ENCODE measurements at places on chromosomes 1 and 21.

DNA sequence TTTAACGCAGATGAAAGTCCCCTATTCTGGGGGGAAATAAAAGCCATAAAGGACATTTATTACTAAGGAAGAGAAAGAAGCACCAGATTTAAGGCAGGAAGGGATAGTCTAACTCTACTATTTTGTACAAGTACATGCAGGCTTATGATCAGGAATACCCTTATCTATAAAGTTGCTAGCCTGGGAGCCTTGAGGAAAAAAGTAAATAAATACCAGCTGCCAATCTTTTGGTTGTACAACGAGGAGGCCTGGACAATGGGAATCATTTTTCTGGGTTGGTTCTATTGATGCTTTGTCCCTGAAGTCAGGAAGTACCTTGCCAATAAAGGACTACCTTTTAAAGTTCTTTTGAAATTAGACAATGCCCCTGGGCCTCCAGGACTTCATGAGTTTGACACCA lies 367.8 kb downstream of the LMO4 start:
- no peak for DNase-seq

DNA sequence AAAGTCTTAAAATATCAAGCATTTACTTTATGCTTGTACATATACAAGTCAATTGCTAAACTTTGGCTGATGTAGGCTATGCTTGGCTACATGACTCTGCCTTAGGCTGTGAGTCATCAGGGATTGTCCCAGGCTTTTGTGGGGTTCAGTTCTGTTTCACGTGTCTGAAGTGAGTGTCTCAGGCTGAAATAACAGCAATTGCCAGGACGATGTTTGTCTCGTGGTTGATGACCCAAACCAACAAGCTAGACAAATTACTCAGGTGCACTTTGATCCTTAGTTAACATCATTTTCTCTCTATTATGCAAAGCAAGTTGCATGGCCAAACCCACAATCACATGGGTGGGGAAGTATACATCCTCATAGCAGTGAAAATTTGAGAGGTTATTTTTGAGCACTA lies 410.1 kb downstream of the BRINP3 start:
- no peak for DNase-seq

DNA sequence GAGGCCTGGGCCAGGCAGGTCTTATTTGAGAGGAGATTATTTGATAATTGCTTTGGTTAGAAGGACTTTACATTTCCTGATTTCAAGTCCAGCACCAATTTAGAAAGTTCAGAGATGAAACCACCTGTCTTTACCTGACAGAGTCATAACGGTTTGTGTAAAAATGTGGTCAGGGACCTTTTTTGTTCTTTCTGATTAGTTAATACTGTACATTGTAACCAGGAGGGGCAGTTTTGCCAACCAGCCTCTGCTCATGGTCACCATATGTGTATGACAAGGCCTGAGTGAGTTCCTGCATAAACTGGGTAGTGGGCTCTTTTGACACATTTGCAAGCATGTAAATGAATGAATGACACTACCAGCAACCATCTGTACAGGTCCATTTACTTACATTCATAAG lies 55.8 kb downstream of the VANGL1 start:
- DNase-seq: no peak

GRCh38 chr1:63046539-63046938 lies 262.6 kb downstream of the ATG4C start:
- no peak for DNase-seq

GRCh38 chr1:109750920-109751319 lies 10.1 kb upstream of the GSTM3 start:
- DNase-seq: no peak

DNA sequence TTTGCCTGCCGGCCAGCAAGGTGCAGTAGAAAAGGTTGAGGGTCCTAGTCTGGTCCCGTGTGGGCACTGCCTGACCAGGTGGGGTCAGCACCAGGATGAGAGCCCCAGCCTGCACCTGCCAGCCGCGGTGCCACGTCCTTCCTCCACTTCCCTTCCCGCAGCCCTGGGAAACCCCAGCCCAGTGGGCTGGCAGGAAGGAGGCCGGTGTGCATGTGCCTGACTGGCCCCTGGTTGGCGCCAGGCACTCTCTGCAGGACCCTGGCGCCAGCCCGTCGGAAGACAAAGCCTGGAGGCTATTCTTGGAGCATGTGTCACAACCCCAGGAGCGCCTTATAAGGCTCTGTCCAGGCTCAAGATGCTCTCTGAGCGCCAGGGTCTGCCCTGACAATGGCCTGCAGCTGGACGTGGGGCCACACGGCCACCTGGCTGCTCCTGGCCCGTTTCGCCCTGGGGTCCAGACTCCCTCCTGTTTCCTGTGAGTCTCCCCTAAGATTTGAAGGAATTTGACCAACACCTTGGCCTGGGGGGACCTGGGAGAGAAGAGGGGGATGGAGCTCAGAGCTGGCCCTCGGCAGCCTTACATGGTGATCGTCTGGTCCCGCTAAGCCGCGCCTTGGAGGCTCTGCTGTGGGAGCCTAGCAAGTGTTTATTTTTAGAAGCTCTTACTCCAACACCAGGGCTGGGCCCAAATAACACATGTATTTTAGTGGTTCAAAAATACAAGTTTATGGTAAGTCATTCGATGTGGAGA lies 31.9 kb upstream of the POFUT2 start:
- no peak for DNase-seq

DNA sequence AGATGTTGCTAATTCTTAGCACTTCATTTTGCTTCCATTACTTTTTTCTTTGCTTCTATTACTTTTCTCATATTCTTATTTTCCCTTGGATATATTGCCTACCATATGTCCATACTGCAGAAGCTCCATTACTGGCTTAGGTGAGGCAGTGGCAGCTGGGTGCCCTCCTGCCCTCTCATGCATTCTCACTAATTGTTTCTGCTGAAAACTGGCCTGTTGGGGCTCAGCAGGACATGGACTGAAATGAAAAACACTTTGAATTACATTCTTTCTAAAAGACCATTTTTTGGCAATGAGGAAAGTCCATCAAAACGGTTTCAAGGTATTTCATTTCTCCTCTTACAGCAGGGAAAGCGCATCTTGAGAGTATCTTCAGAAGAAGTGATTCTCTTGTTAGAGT lies 122.9 kb downstream of the MAST2 start:
- no peak for DNase-seq

GRCh38 chr1:247468481-247469140 lies 10.7 kb upstream of the OR2B11 start:
- DNase-seq: no peak

- DNase-seq: no peak
Measured at GRCh38 chr1:180232521-180233043, 2.5 kb downstream of the LHX4 start.
